Naive thymus-derived CD8-positive, alpha-beta T cell (primary cell): ENCODE measurements at places on chromosomes 12 and 14. TPM values are rescaled to one million over a fixed set of nuclear protein-coding genes. Genes with fewer than 3 reads are reported as not detected.

Gene BCL7A
- total RNA-seq: 12.0 TPM

GRCh38 chr14:37118673-37119366 lies 53.6 kb downstream of the SLC25A21 start:
- no peaks in the 10 kb centered on the region for H3K27me3 ChIP-seq
- H3K36me3 ChIP-seq: peaks cover 4% of the 10 kb centered on the region
- no peak overlapping the region for H3K27ac ChIP-seq
- no peak overlapping the region for H3K4me3 ChIP-seq
- H3K4me1 ChIP-seq: no peaks in the 10 kb centered on the region

Gene GPR132
- 41.4 TPM for total RNA-seq

GRCh38 chr12:96047229-96048211 lies 12.1 kb upstream of the LTA4H start:
- DNase-seq: no peak
- peak overlapping the region; percentile 94 for H3K27ac ChIP-seq
- H3K36me3 ChIP-seq: no peaks in the 10 kb centered on the region

Gene BDKRB2
- total RNA-seq: not detected

- no peak overlapping the region for H3K27ac ChIP-seq
- H3K4me1 ChIP-seq: no peaks in the 10 kb centered on the region
- H3K36me3 ChIP-seq: no peaks in the 10 kb centered on the region
- H3K27me3 ChIP-seq: peaks cover 25% of the 10 kb centered on the region
- no peak for DNase-seq
- no peak overlapping the region for H3K4me3 ChIP-seq
Observed at GRCh38 chr14:56528927-56529326, 50.7 kb upstream of the TMEM260 start.

DNA sequence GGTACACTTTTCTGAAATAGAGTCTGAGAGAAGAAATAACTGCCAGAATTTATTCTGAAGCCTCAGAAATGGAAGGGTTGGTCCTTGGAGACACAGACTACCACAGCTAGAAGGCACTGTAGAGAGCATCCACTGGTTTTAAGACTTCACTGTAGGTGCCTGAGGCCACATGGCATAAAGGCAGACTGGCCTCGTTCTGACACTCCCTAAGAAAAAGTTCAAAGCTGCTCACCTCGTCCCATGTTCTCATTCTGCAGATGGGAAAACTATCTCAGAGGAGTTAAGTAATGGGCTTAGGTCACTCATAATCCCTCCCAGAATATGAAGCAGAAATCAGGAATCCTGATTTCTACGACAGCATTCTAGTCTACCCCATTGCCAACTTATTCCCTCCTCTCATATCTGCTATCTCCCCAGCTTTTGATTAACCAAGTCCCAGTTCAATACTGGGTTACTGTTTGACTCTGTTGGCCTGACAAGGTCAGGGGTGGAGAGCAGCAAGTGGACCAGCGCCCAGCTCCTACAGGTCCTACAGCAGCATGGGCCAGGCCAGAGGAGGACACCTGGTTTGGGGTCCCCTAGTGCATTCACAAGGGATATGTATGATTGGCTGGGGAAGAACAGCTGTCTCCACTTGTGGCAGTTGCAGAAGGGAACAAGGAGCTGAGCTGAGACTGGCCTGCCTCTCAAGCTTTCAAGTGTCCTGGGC lies 3.7 kb downstream of the ITGA5 start:
- peak overlapping the region; percentile 98 for H3K4me3 ChIP-seq
- H3K27ac ChIP-seq: peak overlapping the region; percentile 100
- H3K27me3 ChIP-seq: no peaks in the 10 kb centered on the region
- peaks cover 3% of the 10 kb centered on the region for H3K36me3 ChIP-seq
- DNase-seq: no peak
- H3K4me1 ChIP-seq: peaks cover 36% of the 10 kb centered on the region
